Inflammatory macrophage (primary cell): ENCODE measurements at places on chromosomes 5 and 9.

GRCh38 chr9:113580954-113581311, 117.4 kb downstream of the RGS3 start:
- no peak for DNase-seq

DNA sequence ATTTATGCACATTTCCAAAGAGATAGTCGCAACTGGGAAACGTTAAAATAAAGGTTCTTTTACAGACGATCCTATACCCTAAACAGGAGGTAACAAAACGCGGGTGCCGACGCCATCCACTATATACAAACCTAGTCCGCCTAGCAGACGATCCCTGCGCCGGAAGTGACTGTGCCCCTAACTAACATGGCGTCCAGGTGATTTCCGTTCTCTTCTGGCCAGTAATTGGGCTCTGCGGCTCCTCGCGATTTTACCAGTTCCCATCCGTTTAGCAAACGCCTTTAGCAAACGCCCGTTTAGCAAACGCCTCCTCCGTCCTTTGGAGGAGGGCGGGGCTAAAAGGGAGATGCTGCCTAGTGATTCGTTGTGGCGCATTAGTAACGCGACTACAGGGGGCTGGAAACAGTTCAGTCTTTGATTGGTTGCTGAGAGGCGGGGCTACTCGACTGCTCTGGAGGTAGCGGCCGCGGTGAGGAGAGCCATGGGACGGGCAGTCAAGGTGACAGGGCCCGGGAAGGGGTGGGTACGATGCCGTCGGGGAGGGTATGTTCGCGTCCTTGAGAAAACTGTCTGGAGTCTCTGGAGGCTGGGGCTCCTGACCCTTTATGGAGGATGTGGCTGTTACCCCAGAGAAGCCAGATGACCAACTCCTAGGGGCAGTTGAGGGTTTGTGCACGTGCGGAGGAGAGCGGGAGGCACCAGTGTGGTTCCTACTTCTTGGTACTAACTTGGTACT, at the start of gene LYRM7:
LYRM7 (plus strand) TSS at position 405 of the 736 bp plus-strand sequence; CDS start at position 482, 77 bp downstream.
- DNase-seq: peak; percentile 99

GRCh38 chr5:179303451-179304200, 41.6 kb downstream of the ADAMTS2 start:
- no peak for DNase-seq

DNA sequence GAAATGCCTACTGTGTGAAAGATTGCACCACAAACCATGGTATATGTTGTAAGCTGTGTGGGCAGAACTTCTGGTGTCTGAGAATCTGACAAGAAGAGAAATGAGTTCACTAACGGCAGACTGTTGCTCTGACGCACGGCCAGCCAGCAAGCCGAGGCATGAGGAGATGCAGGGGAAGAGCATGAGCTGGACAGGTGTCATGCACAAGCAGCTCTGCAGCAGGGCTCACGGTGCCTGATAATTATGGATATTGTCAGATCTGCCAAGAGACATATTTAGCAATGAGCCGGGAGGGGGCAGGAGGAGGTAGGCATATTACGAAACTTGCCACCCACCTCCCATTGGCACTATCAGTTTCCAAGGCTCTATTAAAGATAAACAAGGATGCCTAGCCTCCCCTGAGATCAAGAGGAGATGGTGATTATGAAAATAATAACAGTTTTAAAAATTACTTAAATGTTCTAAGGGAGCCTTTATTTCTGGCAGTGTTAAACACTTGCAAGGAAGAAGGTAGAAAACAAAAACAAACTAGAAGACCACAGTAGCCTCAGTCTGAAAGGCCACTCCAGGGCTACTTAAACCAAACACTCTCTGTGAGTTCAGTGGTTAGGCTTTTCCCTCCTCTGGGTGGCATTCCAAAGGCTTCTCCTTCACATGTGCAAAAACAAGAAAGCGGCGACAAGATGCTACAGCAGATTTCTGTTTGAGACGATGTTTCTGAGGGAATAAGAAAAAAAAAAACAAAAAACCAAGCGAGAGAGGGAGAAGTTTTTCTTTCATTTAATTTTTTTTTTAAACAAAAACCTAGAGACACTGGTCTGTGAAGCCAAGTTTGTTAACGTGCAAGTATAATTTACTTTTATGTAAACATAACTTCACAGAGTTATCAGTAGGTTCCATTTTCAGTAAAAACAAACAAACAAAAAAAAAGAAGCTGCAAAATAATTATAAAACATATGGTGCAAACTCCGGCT, 339.5 kb downstream of the BNC2 start:
- DNase-seq: peak; percentile 12

DNA sequence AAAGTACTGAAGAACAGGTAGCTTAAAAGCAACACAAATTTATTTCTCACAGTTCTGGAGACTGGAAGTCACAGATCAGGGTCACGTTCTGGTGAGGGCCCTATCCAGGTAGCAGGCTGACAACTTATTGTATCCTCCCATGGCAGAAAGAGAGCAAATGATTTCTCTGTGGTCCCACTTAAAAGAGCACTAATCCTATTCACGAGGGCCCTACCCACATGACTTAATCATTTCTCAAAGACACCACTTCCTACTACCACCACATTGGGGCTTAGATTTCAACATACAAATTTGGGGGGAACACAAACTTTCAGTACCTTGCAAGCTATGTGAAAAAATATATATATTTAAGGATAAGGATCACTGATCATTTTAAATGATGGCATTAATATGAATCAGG, 75.8 kb upstream of the PPP1R2B start:
- no peak for DNase-seq

DNA sequence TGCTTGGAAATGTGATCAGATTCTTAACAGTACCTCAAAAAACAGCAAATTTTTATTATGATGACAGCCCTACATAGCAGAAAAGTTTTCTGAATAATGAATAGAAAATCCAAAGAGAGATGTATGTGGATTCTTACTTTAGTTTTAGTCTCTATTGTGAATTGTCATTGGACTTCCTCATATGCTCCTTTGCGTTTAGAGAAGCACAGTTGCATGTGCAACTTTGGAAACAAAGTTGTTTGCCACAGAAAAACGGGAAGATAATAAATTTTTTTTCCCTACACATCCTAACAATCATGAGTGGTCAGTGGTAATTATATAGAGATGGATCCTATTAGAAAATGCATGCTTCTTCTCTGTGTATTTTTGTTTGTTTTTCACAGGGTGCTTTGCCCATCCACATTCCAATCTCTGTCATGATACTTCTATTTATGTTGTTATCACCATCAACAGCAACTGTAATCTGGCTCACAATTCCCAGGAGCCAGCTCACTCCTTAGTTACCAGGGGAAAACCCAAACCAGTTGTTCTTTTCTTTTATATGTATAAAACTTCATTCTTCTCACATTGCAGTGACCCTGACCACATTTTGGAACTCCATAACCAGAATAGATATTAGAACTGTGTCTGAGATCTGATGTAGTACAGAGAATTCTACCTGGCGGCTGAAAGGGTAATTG, 118.7 kb downstream of the NDUFS4 start:
- DNase-seq: peak; percentile 22

- no peak for DNase-seq
Observed at GRCh38 chr5:178630475-178630930, 3.7 kb upstream of the CLK4 start.

DNA sequence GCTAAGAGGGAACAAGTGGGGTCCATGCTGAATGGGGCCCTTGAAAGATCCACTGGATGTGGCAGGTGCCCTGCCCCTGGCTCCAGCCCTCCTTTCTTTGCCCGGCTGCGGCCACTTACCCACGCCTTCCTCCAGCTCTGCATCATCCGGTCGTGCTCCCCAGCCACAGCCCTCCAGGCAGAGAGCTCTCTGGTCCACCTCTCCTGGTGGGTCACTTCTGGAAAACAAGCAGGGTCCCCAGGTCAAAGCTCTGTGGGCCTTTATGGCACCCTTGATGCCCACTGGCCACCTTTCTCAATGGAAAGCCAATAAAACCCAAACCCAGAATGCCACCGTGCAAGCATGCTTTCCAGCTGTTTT, 45.0 kb downstream of the SECISBP2 start:
- DNase-seq: no peak

- no peak for DNase-seq
Observed at GRCh38 chr5:98492258-98492657, 281.2 kb upstream of the RGMB start.

DNA sequence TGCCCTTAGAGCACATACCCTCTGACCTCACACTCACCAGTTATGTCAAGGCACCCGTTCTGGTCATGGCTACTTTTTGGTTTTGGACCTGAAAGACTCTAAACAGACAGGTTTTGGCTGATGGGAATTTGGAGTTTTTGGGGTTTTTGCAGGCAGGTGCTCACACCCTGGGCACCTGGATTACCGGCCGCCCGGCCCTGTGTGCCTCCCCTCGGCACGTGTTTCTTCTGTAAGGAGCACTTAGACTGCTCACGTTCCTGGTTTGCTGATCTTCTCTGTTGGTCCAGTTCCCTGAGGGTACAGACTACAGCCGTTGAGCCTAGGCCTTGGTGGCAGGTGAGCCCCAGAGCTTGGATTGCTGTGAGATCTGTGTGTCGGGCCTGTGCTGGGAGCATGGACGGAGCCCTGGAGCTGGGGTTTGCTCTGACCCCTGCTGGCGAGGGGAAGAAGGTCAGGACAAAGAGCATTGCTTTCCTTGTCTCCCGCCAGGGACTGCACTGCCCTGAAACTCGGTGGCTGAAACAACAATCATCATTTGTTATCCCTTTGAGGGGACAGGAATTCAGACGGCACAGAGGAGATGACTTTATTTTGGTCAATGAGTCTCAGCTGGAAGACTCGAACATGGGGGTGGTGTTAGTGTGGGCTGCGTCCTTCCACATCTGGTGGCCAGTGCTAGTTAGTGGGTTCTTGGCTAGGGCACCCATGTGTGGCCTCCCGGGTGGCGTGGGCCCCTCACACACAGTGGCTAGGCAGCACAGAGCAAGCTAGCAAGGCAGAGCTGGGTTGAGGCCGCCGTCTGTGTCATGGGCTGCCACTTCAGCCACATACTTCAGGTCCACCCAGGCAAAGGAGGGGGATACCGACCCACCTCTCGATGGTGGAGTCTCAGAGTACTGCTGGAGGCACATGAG, 76.4 kb downstream of the EHMT1 start:
- DNase-seq: peak; percentile 41

- DNase-seq: peak; percentile 29
Observed at GRCh38 chr5:116947691-116948528, 373.3 kb upstream of the SEMA6A start.

DNA sequence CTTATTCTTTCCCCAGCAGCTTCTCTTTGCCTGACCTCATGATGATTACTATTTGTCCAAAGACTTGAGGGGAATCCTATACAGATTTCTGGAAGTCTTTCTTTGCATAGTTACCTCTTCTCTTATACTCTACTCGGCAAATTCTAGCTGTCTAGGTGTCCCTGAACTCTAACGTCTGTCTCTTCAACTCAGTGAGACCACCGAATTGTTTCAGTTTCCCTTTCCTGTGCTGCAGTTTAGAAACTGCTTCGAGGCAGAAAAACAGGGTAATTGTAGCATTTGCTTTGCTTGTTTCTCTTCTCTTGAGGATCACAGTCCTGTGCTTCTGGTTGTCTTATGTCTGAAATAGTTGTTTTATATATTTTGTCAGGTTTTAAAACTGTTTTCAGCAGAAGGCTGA, 14.8 kb downstream of the LVRN start:
- DNase-seq: no peak

DNA sequence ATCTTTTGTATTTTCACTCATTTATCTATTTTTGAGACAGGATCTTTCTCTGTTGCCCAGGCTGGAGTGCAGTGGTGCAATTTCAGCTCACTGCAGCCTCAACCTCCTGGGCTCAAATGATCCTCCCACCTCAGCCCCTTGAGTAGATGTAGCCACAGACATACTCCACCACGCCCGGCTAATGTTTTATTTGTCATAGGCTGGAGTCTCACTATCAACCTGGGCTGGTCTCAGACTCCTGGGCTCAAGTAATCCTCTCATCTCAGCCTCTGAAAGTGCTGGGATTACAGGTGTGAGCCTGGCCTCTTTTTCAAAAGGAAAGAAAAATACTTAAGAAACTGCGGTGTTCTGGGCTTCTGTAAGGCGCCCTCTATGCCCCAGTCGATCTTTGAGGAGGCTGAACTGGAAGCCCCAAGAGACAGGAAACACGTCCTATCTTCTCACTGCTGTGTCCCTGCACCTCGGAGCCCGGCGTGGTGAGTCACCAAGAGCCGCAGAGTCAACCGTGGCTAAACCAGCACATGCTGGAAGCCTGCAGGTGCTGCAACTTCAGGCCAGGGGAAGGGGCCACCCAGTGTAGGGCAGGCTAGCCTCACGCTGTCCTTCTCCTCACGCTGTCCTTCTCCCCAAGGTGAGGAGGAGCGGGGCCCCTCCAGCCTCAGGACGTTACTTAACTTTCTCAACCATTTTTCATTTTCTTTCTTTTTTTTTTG, 15.2 kb upstream of the LHX3 start:
- no peak for DNase-seq

- peak; percentile 52 for DNase-seq
Observed at GRCh38 chr5:64811050-64811640, 42.4 kb downstream of the CWC27 start.

- DNase-seq: no peak
Observed at GRCh38 chr5:112640546-112640945, 97.1 kb upstream of the APC start.

DNA sequence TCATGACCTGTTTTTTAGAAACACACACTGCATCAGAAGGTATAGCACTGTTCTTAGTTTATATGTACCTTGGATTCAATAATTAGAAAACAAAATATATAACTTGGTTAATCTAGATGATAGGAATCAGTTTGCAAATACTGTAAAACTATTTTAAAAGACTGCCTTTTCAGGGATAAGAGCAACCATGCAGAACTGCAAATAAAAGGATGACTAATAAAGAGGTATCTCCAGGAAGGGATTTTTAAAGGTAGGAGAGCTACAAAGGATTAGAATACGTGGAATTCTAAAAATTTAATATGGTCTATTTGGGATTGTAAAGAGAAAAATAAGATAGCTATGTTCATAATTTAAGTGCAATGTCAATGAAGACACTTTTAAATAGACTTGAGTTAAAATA, 9.4 kb downstream of the GABRA1 start:
- no peak for DNase-seq

GRCh38 chr5:22319798-22320197, 533.3 kb downstream of the CDH12 start:
- no peak for DNase-seq

DNA sequence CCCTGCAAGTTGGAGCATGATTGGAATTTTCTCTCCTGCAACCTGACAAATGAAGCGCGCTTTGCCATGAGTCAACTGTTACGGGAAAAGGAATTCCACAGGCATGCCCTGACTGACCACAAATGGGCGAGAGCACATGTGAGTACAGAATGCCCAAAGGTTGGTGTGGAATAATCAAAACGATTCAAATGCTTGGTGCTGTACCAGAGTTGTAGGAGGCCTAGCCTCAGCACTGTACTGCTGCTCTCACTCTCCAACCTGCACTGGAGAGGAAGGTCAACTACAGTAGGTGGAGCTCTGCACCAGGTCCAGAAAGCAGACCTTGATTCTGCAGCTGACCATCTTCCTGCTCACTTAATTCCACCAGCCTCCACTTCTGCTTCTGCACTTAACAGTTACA, 406.9 kb upstream of the ACTBL2 start:
- DNase-seq: no peak
